ENCODE measurements at places on chromosomes 2 and 18. TPM values are rescaled to one million over a fixed set of nuclear protein-coding genes. Genes with fewer than 3 reads are reported as not detected.

Gene AFTPH
- 87.1 TPM for total RNA-seq

Gene SERPINB10
- total RNA-seq, result 5.7 TPM

Gene SCN1A
- not detected for total RNA-seq

Gene TRAF3IP1
- 3.5 TPM for total RNA-seq

Gene C2orf66
- total RNA-seq, result not detected

Gene LBX2
- 0.21 TPM for total RNA-seq

Gene EIF2AK2
- total RNA-seq, result 40.8 TPM

Gene CD226
- 64.1 TPM for total RNA-seq

Gene RGPD3
- 1.5 TPM for total RNA-seq

Gene STEAP3
- 1.5 TPM for total RNA-seq

Gene TSPYL6
- total RNA-seq, result not detected

Gene ANKRD62
- total RNA-seq, result not detected

Gene G6PC2
- total RNA-seq, result not detected

Gene UPP2
- total RNA-seq, result not detected

Gene TWIST2
- 0.21 TPM for total RNA-seq
